Neural progenitor cell (in vitro differentiated cells): ENCODE measurements at places on chromosomes 16 and 17. TPM values are rescaled to one million over a fixed set of nuclear protein-coding genes. Genes with fewer than 3 reads are reported as not detected.

DNA sequence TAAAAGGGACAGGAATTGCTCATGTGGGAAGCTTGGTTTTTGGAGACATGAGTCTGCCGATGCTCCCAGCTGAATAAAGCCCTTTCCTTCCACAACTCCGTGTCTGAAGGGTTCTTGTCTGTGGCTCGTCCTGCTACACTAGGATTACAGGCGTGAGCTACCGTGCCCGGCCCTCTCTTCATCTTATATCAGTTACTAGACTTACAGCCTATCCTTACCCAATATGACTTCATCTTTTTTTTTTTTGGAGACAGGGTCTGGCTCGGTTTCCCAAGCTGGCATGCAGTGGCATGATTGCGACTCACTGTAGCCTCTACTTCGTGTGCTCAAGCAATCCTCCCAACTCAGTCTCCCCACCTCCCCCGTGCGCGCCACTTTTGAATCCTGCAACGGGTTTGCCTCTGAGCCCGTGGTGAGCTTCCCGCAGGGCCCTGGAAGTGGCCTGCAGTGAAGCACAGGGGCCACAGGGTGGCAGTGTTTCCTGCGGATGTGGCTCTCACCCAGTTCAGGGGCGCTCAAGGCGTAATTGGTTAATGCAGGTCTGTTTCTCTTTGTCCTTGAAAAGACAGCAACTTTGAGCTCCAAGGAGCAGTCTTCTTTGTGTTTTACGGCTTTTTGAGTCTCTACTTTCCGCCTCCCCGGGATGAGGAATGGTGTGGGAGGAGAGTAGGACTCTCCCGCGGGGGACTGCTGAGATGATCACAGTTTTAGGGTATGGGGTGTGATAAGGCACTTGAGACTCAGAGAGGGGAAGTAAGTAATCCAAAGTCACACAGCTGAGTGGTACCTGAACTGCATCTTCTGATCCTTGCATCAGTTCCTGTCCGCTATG is 22.7 kb upstream of the GPRC5B start:
- H3K4me1 ChIP-seq, result no peaks in the 10 kb centered on the region
- no peak overlapping the region for H3K27ac ChIP-seq
- DNase-seq, result peak; percentile 89
- no peak overlapping the region for H3K4me3 ChIP-seq
- H3K36me3 ChIP-seq, result no peaks in the 10 kb centered on the region

GRCh38 chr16:29779474-29779873 is 1.4 kb downstream of the ZG16 start:
- no peak overlapping the region for H3K4me3 ChIP-seq
- H3K36me3 ChIP-seq, result no peaks in the 10 kb centered on the region
- DNase-seq, result no peak
- H3K27ac ChIP-seq, result no peak overlapping the region
- H3K4me1 ChIP-seq, result no peaks in the 10 kb centered on the region

Gene SUPT6H
- 29.9 and 38.6 TPM in 2 replicates for total RNA-seq

GRCh38 chr17:34384271-34384670 is 21.2 kb upstream of the CCL1 start:
- no peaks in the 10 kb centered on the region for H3K27me3 ChIP-seq
- H3K4me1 ChIP-seq, result no peaks in the 10 kb centered on the region
- no peak overlapping the region for H3K27ac ChIP-seq
- DNase-seq, result no peak

Gene SDF2
- 34.3 and 62.7 TPM in 2 replicates for total RNA-seq

Gene EPOP
- 8.0 and 19.3 TPM in 2 replicates for total RNA-seq

DNA sequence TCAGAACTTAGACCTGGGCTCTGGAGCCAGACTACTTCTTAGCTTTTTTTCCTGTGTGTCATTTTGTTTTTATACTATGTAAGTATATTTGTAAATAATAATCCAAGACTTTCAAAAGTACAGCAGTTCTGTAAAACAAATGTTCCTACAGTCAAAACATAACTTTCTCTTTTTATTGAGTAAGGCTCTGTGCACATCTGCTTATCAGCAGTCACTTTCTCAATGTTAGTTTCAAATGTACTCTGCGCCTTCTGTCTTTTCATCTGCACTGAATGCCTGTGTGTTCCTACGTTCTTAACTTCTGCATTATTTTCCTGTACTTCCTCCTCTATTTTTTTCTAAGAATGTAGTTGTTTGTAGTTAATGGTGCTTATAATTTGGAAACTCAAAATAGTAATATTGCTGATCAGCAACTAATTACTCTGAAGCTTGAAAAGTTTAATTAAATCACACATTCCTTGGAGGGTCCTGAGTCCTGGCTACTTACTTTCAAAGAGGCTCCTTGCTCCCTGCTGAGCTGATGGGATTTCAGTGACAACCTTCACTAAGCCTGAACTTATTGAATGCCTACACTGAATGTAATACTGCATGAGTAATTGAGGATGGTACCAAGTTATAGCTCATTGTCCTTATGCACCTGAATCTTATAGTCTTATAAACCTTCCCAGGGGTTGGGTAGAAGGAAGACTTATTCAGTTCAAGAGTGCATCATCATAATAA is 329.9 kb downstream of the KCNJ2 start:
- no peak overlapping the region for H3K4me3 ChIP-seq
- H3K4me1 ChIP-seq, result peaks cover 50% of the 10 kb centered on the region
- DNase-seq, result peak; percentile 80

DNA sequence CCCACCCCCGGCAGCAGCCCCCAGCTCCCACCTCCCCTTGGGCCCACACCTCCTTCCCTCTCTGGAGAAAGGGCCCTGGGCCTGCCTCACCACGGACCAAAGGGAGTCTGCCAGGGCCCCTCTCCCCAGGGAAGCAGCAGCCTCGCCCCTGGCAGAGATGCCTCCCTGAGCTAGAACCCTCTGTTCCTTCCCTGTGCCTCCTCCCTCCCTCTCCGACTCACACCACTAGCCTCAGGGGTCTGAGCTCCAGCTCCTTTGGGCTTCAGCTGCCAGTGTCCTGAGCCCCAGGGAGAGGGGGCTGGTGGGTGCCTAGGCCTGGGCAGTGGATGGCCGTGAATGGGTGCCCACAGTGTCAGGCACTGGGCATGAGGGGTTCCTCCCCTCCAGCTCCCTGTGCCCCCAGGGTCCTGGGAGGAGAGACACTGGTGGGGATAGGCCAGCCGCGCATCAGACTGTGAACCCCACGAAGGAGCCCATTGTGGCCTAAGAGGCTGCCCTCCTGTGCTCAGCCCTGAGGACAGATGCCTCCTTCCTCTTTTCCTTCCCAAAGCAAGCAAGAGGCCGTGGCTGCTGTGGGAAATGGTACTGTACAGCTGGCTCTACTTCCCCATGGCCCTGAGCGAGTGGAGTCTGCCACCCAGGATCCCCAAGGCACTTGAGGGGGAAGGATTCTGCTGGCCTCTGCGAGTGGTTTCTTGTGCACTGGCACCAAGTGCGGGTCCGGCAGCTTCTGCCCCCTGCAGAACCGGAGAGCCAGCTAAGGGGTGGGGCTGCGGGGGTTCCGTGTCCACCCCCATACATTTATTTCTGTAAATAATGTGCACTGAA is 20.7 kb downstream of the MMP15 start:
- H3K4me1 ChIP-seq, result peaks cover 12% of the 10 kb centered on the region
- H3K27ac ChIP-seq, result no peak overlapping the region
- H3K36me3 ChIP-seq, result no peaks in the 10 kb centered on the region
- no peak for DNase-seq

DNA sequence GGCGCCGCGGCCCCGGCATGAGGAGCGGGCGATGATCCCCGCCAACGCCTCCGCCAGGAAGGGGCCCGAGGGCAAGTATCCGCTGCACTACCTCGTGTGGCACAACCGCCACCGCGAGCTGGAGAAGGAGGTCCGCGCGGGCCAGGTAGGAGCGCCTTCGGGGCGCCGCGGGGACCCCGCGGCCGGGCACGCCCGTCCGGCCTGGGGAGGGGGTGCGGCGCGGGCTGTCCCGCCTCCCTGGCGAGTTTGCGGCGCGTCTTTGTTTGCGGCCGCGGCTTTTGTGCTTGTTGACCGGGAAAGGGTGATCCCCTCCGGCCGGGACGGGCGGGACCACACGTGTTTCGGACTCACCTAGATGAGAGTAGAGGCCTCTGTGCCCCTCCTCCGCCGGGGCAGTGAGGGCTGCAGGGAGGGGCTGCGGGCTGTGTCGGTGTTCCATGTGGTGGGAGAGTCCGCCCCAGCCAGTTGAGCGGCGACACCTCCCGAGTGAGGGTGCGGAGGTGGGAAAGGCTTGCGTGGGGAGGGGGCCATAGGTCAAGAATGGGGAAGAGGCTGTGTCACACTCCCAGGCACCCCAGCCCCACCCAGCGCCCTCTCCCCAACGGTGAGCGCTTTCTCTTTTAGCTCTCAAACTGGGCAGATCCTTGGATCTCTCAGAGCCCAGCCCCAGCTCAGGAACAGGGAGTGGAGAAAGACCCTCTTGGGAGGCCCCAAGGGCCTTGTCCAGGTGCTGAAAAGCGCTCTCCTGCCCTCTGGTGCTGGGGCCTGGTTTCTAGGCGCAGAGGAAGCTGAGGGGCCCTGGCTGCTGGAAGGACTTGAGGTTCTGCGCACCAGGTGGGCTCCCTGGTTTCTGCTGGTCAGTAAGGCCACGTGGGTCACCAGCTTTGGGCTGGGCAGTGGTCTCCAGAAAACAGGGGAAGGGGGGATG is 923 bp downstream of the ANKRD13B start:
- DNase-seq, result peak; percentile 89
- peaks cover 66% of the 10 kb centered on the region for H3K4me1 ChIP-seq
- H3K27me3 ChIP-seq, result no peaks in the 10 kb centered on the region
- no peaks in the 10 kb centered on the region for H3K36me3 ChIP-seq

Gene AIPL1
- total RNA-seq, result 0.37 and 2.3 TPM in 2 replicates

GRCh38 chr17:32486701-32487472 is at the start of gene CDK5R1:
Gene CDK5R1 (plus strand): TSS chr17:32486993. CDS start chr17:32487621, 628 bp downstream.
- H3K27ac ChIP-seq, result no peak within 1 kb of the TSS
- DNase-seq, result peak; percentile 94
- peak within 1 kb of the TSS; percentile 94 for H3K4me3 ChIP-seq
- H3K36me3 ChIP-seq, result no peaks in the 10 kb centered on the region
- no peaks in the 10 kb centered on the region for H3K27me3 ChIP-seq

Gene HOXB8
- total RNA-seq, result not detected in 2 replicates

DNA sequence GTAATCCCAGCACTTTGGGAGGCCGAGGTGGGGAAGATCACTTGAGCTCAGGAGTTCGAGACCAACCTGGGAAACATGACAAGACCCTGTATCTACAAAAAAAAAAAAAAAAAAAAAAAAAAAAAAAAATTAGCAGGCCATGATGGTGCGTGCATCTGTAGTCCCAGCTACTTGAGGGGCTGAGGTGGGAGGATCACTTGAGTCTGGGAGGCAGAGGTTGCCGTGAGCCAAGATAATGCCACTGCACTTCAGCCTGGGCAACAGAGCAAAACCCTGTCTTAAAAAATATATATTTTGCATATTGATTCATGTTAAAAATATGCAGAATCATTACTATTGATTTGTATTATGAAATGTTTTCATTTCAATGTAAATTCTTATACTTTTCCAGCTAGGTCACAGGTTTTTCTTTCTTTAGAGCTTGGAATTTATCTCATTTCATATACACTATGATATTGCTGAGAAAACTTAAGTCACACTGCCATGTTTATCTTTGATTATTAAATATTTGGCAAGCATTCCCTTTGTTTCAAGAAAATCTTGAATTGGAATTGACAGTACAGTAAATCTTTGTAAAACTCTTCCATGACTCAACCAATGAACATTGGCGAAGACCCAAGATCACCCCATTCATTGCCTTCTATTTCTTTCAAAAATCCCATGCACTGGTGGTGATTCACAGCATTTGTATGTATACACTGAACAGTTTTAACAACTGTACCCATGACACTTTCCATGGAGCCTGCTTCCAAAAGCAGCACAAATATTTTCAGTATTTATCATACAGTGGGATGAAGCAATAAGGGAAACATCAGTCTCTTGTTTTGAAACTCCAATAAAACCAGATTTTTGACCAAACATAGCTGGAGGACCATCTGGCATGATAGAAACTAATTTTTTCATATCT is 83.5 kb upstream of the TNRC6A start:
- no peaks in the 10 kb centered on the region for H3K27me3 ChIP-seq
- H3K27ac ChIP-seq, result no peak overlapping the region
- no peak overlapping the region for H3K4me3 ChIP-seq
- DNase-seq, result no peak

GRCh38 chr17:56976941-56977608 is 856 bp upstream of the SCPEP1 start:
- H3K27ac ChIP-seq, result no peak overlapping the region
- peaks cover 12% of the 10 kb centered on the region for H3K27me3 ChIP-seq
- no peak for DNase-seq
- H3K4me1 ChIP-seq, result peaks cover 21% of the 10 kb centered on the region
- no peaks in the 10 kb centered on the region for H3K36me3 ChIP-seq

- DNase-seq, result peak; percentile 77
- H3K27ac ChIP-seq, result no peak overlapping the region
- no peaks in the 10 kb centered on the region for H3K4me1 ChIP-seq
- H3K27me3 ChIP-seq, result no peaks in the 10 kb centered on the region
- no peaks in the 10 kb centered on the region for H3K36me3 ChIP-seq
- no peak overlapping the region for H3K4me3 ChIP-seq
Observed at GRCh38 chr17:34998205-34998604, 17.9 kb downstream of the LIG3 start.

GRCh38 chr16:47342055-47342454 is 118.8 kb downstream of the ITFG1 start:
- no peak overlapping the region for H3K4me3 ChIP-seq
- no peaks in the 10 kb centered on the region for H3K4me1 ChIP-seq
- no peaks in the 10 kb centered on the region for H3K27me3 ChIP-seq
- DNase-seq, result no peak

DNA sequence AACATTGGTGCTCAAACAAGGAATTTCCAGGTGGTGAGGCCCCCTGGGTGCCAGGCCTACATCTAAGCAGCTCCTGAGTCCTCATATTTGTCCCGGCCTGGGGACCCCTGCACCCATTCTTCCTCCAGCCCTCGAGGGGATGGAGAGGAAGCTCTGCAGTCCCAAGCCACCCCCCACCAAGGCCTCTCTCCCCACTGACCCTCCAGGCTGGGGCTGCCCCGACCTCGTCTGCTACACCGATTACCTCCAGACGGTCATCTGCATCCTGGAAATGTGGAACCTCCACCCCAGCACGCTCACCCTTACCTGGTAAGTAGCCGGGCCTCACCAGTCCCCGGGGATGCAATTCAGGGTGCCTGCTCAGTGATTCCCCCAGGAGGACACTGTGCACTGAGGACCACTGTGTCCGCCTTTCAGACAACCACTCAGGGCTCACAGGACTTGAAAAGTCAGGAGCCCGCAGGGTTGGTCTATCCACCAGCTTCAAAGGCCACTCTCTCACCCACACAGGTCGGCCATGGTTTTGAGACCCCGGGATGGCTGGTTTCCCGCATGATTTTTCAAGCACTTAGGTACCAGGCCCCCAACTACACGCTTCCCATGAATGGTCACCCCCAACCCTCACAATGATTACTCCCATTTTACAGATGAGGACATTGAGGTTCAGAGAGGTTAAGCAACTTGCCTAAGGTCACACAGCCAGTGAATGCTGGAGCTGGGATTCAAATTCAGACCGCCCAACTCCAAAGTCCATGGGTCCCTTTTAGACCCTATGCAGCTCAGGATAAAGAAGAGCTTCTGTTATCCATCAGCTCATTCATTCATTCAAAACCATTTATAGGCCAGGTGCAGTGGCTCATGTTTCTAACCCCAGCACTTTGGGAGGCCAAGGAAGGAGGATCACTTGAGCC is 32.4 kb downstream of the IL21R start:
- H3K27ac ChIP-seq, result no peak overlapping the region
- H3K4me3 ChIP-seq, result no peak overlapping the region
- no peaks in the 10 kb centered on the region for H3K27me3 ChIP-seq
- no peaks in the 10 kb centered on the region for H3K4me1 ChIP-seq
- H3K36me3 ChIP-seq, result no peaks in the 10 kb centered on the region
